Effector memory CD8-positive, alpha-beta T cell (primary cell): ENCODE measurements at places on chromosomes 7 and 10.

DNA sequence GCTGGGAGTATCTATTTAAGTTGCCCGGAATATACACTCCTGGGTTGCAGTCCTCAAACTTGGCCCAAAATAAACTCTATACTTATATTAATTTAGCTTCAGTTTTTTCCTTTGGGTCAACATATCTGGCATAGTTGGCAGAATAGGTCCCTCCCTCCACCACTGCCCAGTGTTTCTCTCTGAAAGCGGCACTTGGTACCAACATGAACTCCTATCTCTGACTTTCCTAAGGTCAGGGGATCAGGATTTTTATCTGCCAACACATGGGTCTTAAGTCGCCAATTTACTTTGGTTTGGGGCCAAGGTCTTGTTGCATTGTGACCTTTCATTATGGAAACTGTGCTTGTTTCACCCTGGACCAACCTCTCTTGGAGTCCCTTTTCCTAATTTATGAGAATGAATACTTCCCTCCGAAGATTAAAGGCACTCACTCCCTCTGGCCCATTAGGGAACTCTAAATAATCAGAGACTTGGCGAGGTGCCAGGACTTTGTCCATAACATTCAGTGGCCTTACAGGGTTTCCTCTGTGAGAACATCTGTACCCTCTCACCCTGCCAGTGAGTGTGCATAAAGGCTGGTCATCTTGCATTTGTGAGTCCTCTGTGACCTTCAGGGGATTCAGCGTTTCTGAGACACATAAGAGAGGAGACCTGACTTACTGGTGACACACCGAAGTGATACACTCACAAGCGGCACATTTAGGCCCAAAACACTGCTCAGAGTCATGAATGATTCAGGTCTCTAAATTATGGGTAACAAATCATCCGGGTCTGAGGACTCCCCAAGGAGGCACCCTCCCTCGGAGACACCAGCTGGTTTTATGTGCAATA lies 19.7 kb upstream of the FKBP9 start:
- H3K4me1 ChIP-seq: peaks cover 6% of the 10 kb centered on the region
- no peak overlapping the region for H3K27ac ChIP-seq
- H3K4me3 ChIP-seq: no peak overlapping the region
- H3K36me3 ChIP-seq: no peaks in the 10 kb centered on the region
- H3K27me3 ChIP-seq: no peaks in the 10 kb centered on the region

GRCh38 chr10:126250527-126251310 lies 137.6 kb downstream of the ADAM12 start:
- no peaks in the 10 kb centered on the region for H3K27me3 ChIP-seq
- H3K36me3 ChIP-seq: peaks cover 2% of the 10 kb centered on the region
- no peak overlapping the region for H3K27ac ChIP-seq
- H3K4me3 ChIP-seq: no peak overlapping the region

GRCh38 chr10:1241973-1242935 lies 186.1 kb downstream of the WDR37 start:
- H3K4me3 ChIP-seq: no peak overlapping the region
- H3K27me3 ChIP-seq: peaks cover 6% of the 10 kb centered on the region
- DNase-seq: no peak
- peaks cover 19% of the 10 kb centered on the region for H3K4me1 ChIP-seq

DNA sequence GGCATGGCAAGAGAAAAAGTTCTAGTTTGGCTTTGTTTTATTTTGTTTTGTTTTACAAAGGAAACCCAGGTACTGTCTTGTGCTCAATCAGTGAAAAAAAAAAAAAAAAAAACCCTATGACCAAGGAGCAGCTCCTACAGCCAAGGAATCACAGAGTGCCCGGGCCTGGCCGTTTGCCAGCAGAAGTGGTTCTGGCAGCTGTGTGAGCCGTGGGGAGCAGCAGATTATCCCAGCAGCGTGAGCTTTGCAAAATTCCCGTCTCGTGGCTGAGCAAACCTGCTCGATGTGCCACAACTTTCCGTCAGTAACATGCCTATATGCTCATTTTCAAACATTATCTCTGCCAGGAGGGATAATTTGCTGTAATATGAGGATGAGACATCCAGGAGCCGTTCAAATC lies 293.7 kb downstream of the POU6F2 start:
- no peak overlapping the region for H3K4me3 ChIP-seq
- no peak overlapping the region for H3K27ac ChIP-seq
- peaks cover 22% of the 10 kb centered on the region for H3K27me3 ChIP-seq
- no peaks in the 10 kb centered on the region for H3K4me1 ChIP-seq
- no peak for DNase-seq

GRCh38 chr7:80967071-80967916 lies 48.4 kb upstream of the SEMA3C start:
- H3K4me3 ChIP-seq: no peak overlapping the region
- H3K4me1 ChIP-seq: no peaks in the 10 kb centered on the region
- no peak for DNase-seq

- H3K27ac ChIP-seq: no peak overlapping the region
- H3K36me3 ChIP-seq: no peaks in the 10 kb centered on the region
- H3K4me1 ChIP-seq: peaks cover 2% of the 10 kb centered on the region
- H3K27me3 ChIP-seq: no peaks in the 10 kb centered on the region
These were observed 226.5 kb downstream of the ADK start for GRCh38 chr10:74377476-74377875.

GRCh38 chr7:157532068-157532467 lies 195.3 kb downstream of the DNAJB6 start:
- DNase-seq: no peak
- H3K4me1 ChIP-seq: no peaks in the 10 kb centered on the region
- H3K27ac ChIP-seq: no peak overlapping the region
- H3K27me3 ChIP-seq: no peaks in the 10 kb centered on the region
- H3K4me3 ChIP-seq: no peak overlapping the region
